ENCODE measurements at places on chromosomes 12 and 14. TPM values are rescaled to one million over a fixed set of nuclear protein-coding genes. Genes with fewer than 3 reads are reported as not detected.

DNA sequence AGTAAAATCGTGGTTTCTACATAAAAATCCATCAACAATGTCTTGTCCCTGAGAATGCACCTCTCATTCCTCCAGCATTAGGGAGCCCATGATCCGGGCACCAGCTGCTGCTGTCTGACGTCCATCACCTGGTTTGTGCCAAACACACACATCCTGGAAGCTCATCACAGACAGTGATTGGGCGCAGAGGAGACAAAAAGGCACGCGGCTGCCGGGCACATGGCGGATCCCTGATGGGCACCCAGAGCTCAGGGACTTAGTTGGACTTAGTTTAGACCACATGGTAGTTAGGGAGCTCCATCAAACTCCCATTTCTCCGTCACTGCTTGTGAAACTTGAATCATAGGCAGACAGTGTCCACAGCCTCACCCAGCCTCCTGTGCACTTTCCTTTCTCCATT is 1059.3 kb downstream of the TMEM121 start:
- DNase-seq, result no peak

AICDA gene
- total RNA-seq, result not detected

SLC6A12 gene
- 3.1 TPM for total RNA-seq

SYCP3 gene
- not detected for total RNA-seq

DNA sequence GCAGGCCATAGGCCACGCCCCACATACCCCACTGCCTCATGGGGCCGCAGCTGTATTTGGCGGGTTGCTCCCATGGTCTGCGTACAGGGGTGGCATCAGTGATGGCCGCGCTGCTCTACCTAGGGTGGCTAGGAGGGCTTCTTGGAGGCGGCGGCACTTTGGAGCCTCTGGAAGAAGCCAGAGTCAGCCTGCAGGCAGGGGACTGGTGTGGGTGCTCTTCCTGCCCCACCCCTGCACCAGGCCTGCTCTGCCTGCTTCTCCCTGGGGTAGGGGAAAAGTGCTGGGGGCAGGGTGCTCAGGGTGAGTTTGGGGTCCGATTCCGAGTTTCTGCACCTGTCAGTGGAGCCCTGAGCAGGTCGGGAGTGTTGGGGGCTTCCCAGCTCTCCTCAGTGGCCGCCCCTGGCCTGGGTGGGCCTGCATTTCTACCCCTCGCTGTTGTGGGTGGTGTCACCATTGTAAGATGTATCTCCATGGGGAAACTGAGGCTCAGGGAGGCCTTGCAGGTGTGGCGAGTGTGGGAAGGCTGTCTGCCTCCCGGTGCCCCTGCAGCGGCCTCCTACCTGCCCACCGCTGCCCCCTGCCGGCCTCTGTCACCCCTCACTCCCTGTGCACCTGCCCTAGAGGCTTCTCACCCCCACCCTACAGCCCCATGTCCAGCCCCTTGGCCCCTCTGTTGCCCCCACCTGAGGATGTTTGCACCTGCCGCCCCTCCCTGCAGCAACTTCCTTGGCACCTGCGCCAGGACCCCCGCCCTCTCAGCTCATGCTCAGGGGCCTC is 5.5 kb downstream of the CEP170B start:
- DNase-seq, result peak; percentile 38

TMCC3 gene
- total RNA-seq, result 15.9 TPM

Measured in progenitor cell of endocrine pancreas (in vitro differentiated cells).